ENCODE measurements at places on chromosomes 4 and X. TPM values are rescaled to one million over a fixed set of nuclear protein-coding genes. Genes with fewer than 3 reads are reported as not detected.

Gene HTN3
- not detected for total RNA-seq

Gene RNF113A
- 14.1 TPM for total RNA-seq

DNA sequence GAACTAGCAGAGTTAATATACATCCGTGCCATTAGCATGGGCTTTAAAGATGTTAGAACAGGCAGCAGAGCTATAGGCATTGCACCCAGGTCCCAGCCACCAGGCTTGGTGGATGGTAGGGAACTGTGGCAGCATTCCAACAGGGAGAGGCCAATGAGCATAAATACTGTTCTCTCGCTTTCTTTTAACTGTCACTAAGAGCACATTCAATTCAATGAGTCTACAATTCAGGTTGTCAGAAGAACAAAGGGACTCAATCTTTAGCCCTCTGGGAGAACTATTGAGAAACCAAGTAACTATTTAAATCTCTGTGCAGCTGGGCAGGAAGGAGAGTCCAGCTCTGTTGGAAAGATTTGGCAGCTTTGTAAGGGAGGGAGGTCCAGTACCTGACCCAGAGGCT, 165.6 kb downstream of the CHIC1 start:
- H3K4me1 ChIP-seq, result no peaks in the 10 kb centered on the region
- no peak for DNase-seq
- H3K36me3 ChIP-seq, result no peaks in the 10 kb centered on the region
- H3K4me3 ChIP-seq, result no peak overlapping the region
- H3K27ac ChIP-seq, result no peak overlapping the region

Gene WDR45
- total RNA-seq, result 134 TPM

DNA sequence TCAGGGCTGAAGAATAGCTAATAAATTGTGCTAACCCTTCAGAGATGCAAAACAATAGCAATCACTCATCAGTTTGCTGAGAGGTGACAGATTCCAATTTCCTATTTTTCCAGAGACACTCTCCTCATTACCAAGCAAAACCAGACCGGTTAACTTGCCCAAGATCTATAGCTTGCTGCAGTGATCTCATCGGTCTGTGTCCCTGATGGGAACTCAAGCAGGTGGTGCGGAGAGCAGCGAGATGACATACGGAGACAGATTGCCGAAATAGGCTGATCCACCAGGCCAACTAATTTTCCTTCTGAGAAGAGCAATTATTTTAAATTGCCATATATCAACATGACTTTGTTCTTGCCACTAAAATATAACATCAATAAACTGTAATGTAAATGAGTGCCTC, 10.5 kb upstream of the DCHS2 start:
- no peak overlapping the region for H3K27ac ChIP-seq
- H3K4me1 ChIP-seq, result no peaks in the 10 kb centered on the region
- H3K27me3 ChIP-seq, result no peaks in the 10 kb centered on the region
- DNase-seq, result no peak
- no peak overlapping the region for H3K4me3 ChIP-seq
- no peaks in the 10 kb centered on the region for H3K36me3 ChIP-seq

DNA sequence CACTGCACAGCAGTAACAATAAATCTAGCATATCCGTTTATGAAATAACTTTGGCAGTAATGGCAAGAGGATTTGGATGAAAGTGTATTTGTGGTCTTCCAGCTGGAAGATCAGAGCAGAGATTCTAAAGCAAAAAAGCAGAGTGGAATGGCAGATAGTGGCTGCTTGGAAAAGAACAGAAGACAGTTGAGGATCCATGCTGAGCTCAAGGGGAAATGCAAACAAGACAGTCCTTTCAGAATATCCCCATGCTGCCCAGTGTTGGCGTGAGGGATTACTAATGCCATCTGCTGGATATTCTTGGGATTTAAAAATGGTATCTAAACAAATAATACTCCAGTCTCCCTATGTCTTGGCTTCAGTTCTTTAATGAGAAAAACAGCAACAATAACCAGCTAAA, 629.1 kb upstream of the ATOH1 start:
- no peak overlapping the region for H3K4me3 ChIP-seq
- no peaks in the 10 kb centered on the region for H3K36me3 ChIP-seq

Gene PJA1
- total RNA-seq, result 20.0 TPM

DNA sequence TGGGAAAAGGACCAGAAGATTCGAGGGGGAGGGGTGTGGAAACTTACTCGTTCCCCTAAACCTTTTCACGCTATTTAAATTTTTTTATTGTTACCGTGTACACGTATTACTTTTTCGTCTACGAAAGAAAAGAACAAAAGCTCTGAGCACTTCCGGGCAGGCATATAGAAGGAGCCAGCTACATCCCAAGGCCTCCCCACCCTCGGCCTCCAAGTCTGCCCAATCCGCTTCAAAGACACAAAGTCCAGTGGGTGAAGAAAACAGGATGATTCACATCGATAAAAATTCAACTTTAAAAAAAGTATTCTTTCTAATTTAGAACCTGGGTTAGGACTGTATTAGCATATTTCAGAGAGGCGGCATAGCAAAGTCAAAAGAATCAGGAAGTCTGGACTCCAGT, 23.1 kb downstream of the SEL1L3 start:
- H3K27me3 ChIP-seq, result no peaks in the 10 kb centered on the region
- no peak overlapping the region for H3K27ac ChIP-seq
- no peaks in the 10 kb centered on the region for H3K4me1 ChIP-seq

Data from breast epithelium (tissue), 4 donors.